Non-pigmented ciliary epithelial cell (primary cell): ENCODE measurements at places on chromosomes 7 and 10.

GRCh38 chr7:87148332-87148955, 3.8 kb upstream of the DMTF1 start:
- no peak for DNase-seq

GRCh38 chr7:141417506-141417905, 133.7 kb upstream of the AGK start:
- no peak for DNase-seq

DNA sequence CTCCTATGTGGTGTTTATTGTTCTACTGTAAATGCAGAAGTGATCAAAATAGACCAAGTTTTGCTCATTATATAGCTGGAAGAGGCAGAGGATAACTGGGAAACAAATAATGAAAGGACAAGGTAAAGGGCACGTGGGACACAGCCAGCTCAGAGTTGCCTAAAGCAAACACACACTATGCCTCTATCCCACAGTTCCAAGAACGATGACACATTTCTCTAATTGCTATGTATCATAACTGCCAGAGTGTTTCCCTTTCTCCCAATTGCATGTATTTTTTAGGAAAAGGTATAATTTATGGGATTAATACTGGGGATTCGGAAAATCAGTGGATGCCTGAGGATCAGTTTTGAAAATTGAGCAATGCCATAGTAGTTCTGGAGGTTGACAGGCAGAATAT, 49.0 kb downstream of the CCDC71L start:
- DNase-seq = no peak

DNA sequence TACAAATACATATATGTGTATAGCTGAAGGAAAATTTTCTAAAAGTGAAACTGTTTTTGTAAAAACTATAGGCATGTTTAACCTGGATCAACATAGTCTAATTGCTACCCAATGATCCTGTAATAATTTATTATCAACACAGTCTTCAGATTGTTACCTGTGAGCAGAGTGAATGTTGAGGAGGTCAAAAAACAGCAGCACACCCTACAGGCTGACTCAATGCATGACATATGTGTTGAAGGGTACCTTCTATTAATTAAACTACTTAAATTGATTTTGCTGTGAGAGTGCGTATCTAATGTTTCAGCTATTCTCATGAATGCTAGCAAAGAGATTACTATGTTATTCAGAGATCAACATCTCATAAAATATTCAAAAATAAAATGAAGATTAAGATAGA, 411.4 kb downstream of the TNS3 start:
- no peak for DNase-seq

DNA sequence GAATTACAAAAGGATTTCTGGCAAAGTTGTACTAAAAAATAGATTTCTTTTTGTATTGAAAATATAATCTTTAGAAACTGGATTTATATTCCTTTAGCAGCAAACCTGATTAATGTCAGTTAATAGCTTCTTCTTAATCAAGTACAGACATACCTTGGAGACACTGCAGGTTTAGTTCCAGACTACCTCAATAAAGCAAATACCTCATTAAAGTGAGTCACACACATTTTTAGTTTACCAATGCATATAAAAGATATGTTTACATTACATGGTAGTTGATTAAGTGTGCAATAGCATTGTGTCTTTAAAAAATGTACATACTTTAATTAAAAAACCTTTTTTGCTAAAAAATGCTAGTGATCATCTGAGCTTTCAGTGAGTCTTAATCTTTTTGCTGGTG, 215.0 kb downstream of the BICC1 start:
- no peak for DNase-seq

DNA sequence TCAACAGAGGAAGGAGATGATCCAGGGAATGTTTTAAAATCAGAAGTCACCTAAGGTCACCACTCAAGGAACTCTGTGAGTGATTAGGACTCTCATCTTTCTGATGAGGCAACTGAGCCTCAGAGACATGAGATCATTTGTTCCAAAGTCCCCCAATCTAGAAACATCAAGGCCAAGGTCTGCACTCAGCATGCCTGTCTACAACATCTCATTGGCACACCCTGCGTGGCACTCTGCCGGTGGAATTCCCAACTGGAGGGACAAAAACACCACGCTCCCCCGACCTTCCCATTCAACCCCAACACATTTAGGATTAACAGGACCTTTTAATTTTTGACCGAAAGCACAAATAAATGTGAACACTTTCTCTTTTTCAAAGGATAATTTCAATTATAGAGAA, 31.4 kb downstream of the CPXM2 start:
- DNase-seq = no peak

DNA sequence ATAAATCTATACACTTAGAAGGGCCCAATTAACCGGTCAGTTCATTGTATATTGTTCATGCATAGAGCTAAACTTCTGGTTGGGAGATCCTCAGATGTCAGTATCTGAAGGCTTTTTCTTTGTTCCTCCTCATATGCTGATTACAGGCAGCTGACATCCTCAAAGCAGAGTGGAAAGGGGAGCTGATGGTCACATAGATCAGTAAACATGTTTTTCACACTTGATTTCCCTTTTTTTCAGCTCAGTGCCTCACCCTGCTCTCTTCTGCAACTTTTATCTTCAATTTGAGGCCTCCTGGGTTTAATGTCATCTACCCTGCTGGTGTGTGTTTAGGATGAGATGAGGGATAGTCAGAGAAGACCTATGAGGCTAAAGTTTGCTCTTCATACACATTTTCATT, 297.9 kb upstream of the FZD1 start:
- DNase-seq = no peak

DNA sequence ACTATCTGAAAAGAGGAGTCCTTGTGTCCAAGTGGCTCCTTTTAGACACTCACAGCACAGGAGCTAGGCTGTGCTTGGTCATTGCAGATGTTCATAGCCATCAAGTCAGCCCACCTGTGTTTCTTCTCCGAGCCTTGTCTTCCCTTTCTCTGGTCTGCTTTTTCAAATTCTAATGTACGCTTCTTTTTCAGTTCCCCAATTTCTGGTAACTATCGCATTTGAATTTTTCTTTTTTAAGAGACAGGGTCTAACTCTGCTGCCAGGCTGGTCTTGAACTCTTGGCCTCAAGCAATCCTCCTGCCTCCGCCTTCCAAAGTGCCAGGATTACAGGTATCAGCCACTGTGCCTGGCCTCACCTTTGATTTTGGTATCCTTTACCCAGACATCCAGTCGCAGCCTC, 18.9 kb downstream of the APBB1IP start:
- DNase-seq = no peak

DNA sequence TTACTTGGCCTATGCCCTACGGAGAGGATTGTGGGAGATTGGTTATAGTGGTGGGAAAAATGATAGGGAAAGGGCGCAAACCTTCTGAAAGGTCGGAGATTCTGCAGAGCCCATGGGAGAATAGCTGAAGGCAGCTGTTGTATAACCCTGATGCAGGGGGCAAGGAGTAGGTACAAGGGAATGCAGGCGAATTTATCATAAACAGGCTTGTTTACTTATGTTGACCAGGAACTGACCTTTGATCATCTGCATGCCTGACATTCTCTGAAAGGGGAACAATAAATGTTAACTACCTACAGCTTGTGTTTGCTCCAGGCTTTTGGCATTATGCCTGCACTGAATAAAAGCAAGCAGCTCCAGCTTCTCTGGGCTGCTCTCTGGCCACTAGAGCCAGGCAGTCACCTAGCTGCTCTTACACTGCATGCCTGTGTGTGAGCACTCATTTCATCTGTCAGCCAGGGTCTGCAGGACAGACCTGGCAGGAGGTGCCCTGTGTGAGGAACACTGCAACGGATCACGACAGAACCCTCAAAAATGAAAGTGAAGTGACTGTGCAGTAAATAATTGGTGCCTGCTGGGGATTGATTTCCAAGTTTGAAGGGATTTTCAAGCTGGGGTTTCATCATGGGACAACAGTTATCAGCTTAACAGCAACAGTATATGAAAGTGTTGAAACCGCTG, 31.1 kb upstream of the ABCA13 start:
- DNase-seq = no peak

DNA sequence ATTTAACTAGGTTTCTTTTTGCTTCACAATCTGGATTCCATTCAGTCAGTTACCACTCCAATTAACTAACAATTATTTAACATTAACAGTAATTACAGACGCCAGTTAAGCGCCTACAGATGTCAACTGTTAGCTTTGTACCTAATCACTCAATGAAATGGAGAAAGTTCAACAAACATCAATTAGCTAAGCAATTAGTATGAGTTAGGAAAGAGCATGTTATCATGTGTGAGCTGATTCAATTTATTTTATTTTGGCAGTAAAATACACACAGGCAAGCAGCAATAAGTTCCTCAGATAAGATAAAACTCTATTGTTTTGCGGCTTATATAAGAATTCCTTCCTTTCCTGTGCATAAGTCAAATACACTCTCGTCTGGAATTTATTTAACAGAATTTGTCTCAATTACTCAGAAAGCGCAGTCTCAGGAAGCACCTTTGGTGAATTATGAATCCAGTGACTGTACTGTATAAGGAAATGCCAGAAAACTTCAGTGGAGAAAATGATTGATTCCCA, 427.1 kb upstream of the GALNT17 start:
- DNase-seq = no peak

- no peak for DNase-seq
These were observed 370.2 kb downstream of the ARL4A start for GRCh38 chr7:13057462-13058200.

- peak; percentile 48 for DNase-seq
These were observed 175.7 kb downstream of the LRRN3 start for GRCh38 chr7:111266613-111267012.

DNA sequence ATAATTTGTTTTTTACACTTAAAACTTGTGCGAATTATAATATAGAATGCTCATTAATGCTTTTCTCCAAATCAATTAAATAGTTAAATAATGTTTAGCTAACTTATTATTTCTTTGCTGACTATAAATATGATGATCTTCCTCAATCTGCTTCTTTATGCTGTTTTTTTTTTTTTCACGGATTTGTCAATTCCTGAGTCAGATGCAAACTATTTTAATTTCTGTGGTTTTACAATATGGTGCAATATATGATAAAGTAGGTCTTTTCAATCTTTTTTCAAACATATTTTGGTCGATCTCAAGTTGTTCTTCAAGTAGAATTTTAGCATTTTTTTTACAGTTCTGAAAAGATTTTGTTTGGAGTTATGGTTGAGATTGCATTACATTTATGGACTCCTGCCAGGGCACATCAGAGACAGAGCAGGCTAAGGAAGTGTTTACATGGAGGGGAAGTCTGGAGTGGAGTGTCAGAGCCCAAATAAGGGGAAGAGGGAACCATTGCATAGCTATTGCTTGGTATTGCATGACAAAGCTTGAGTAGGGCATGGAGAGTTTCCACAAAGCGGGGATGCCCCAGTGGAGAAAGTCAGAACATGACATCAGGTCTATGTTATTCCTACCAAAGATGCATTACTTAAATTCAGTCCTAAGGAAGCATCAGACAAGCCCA, 204.4 kb downstream of the OTUD1 start:
- no peak for DNase-seq

DNA sequence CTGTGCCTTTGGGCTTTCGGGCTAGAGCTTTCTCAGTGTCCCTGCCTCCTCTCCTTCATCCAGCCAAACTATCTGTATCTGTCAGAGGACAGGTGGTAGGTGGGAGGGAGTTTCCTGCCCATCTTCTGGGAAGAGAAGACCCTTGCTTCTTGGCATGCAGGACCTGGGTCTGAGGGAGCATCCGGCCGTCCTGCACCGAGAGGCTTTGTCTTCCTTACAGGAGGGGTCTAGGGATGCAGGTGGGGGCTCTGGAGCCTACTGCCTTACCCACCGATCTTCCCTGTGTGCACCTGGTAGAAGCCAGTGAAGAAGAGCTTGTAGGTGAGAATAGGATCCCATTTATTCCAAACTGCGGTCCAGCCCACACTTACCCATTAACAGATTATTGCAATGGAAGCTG, 5.8 kb upstream of the KLF6 start:
- DNase-seq = no peak

DNA sequence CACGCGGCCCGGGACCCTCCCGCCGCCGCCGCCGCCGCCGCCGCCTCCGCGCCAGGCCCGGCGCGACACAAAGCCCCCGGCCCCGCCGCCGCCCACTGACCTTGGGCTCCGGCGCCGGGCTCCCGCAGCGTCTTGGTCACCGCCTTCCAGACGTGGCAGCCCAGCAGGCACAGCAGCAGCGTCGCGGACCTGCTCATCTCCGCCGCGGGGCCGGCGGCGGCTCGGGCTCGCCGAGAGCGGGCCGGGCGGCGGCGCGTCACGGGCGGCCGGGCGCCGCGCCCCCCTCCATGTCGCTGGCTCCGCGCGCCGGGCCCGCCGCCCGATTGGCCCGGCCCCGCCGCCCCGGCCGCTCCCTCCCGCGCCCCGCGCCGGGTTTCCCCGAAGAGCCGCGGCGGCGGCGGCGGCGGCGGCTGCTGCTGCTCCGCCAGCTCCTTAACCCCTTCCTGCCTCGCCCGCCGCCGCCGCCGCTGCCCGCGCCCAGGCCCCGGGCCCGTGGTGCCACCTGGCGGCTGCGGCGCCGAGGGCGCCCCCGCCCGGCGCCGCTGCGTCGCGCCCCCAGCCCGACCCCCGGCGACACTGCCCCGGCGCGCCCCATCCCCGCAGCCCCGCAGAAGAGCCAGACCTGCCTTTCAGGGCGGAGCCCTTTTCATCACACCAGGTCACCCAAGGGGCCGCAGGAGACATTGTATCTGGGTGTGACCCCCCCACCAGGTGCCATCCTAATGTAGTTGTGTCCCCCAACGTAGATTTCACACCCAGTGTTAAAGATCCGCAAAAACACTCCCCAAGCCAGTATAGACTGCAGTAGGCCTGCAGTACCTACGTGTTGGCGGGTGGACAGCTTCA, at the start of gene FAM171A1:
Gene FAM171A1 (minus strand): TSS at position 434 of the 846 bp plus-strand sequence. CDS start 237 bp downstream, at position 197.
- DNase-seq = no peak

DNA sequence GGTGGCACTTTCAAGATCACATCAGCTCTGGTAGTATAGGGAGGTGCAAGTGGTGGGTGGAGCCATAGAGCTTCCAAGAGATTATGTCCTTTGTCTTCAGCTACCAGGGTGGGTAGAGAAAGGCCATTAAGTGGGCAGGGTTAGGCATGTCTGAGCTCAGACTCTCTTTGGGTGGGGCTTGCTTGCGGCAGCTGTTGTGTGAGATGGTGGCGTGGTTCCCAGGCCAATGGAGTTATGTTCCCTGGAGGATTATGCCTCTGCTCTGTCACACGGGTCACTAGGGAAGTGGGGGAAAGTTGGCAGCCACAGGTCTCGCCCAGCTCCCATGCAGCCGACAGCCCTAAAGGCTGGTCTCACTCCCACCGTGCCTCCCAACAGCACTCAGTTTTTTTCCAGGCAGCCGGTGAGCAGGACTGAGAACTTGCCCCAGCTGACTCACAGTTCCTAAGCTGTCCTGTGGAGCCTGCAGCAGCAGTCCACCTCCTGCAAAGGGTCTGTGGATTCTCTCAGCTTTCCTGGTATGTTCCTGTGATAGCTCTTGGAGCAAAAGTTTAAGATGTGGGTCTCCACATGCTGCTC, 459.0 kb downstream of the SH2D4B start:
- no peak for DNase-seq

GRCh38 chr10:69739634-69740033, 62.1 kb upstream of the COL13A1 start:
- DNase-seq = no peak

DNA sequence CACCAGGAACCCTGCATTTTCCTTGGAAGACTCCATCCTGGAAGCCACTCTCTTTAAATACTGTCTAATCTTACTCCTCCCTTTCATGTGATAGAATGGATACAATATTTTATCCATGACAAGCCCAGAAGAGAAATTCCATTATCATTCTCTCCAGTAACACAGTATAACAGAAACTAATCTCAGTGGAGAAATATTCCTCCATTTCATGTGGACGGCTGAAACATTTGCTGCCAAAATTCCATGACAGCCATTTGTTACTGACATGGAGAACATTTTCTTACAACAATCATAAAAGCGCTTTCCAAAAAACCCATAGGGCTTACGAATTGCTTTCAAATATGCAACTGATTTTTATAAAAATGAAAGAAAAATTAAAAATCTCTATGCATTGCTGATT, 392.8 kb upstream of the KLF6 start:
- no peak for DNase-seq
